NB4 (cell line): ENCODE measurements at places on chromosomes 5 and 9.

GRCh38 chr9:72596451-72597180, 75.2 kb downstream of the TMC1 start:
- peak; percentile 42 for DNase-seq

GRCh38 chr9:91562416-91562815, 138.8 kb upstream of the NFIL3 start:
- no peak for DNase-seq

DNA sequence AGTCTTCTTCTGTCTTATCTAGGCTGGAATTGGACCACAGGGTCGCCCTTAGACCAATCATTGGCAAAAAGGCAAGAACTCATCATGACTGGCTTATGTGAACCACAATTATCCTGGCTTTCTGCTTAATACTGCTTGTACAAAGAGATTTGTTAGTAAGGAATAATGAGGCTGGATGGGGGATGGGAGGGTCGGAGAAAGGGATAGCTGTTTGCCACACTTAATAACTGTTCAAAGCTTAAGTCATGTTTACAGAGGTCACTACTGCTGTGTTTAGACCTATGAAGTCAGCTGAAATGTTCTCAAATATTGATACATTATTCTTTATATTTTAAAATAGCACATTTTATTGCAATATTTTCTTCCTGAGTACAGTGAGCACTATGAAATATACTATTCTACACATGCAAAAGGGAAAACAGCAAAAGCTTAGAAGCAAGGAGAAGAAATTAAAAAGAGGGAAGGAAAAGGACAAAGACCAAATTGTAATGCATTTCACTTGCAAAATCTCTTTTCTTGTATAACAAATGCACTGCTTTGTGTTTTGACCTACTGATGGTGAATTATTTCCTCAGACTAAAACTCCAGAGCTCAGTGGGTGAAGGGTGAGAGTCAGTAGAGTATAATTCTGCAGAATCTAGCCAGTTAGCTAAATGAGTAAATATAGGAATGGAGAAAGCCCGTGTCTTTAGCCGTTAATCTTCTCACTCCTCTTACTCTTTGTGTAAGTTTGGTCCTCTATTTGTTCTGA, 404.9 kb upstream of the ZNF608 start:
- no peak for DNase-seq

DNA sequence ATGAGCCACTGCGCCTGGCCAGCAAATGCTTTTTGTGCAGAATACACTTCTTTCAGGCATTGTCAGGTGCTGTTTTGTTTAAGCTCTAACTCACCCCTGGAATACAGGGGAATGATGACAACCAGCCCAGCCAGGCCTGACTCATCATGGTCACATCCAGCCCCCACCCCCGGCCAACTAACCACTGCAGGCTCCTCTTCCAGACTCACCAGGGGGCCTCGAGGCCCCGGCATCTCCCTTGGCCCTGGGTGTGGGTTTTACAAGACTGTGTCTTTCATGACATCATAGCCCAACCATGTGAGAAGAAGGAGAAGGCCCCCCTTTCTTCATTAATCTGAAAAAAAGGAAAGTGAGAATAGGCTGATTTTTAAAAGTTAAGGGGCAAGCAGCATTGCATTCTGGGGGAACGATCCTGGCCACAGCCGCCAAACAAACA, 35.5 kb downstream of the OLFML2A start:
- DNase-seq: peak; percentile 96

DNA sequence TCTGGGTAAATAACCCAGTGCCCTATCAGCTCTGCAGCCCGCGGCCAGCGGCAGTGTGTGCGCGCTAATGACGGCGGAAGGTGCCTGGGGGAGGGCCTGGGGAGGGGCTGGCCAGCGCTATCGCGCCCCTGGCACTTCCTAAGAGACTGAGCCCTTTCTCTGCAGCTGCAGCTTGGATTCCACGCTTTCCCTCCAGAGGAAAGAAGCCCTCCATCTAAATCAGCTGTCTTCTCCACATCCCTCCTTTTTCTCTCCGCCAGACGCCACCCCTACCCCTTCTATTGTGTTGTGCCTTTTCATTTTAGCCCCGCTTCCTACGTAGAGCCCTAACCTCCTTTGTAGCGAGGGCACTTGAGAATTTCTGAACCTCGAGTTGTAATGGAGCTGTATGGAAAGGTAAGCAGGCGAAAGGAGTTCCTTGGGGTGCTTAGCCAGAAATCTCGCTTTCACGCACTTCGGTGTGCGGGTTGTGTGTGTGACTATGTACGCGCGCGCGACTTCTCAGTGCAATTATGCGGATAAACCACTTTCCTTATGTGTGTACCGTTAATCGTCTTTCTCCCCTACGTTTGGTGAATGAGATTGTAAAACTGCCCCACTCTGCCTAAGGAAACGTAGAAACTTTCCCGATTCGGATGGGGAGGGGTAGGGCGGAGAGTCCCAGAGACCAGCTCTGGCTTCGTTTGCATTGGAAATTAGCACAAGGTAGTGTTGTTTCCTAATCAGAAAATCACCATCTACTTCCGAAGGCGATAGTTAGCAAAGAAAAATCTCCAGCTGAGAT, 664 bp upstream of the RAB3C start:
- peak; percentile 79 for DNase-seq

DNA sequence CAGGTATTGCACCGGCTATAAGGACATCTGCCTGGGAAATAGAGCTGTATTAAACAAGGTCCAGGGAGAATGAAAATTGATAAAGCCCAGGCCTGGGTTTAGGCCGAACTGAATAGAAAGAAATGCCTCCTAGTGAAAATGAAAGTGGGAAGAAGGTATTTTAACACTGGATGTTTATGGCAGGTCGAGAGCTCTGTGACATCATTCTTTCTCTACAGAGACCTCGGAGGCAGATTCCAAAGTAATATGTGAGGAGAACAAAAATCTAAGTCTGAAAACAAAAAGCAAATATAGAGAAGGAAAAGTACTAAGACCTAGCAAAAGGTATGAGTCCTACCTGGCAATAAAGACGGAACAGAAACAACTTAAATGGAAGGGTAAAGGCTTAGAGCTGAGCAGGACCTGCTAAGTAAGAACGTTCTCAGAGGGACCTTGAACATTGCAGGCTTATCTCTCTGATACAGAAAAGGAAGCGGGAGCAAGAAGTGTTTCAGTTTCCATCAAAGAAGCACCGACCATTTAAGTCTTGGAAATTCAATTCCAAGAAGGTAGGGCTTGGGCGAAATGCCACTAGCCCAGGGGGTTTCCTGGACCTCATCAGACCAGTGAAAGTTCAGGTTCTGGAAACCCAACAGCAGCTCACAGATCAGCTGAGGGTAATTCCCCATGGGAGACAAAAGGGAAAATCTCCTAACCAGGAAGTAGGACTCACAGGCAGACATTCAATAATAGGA, 80.0 kb downstream of the SUSD1 start:
- DNase-seq: no peak

DNA sequence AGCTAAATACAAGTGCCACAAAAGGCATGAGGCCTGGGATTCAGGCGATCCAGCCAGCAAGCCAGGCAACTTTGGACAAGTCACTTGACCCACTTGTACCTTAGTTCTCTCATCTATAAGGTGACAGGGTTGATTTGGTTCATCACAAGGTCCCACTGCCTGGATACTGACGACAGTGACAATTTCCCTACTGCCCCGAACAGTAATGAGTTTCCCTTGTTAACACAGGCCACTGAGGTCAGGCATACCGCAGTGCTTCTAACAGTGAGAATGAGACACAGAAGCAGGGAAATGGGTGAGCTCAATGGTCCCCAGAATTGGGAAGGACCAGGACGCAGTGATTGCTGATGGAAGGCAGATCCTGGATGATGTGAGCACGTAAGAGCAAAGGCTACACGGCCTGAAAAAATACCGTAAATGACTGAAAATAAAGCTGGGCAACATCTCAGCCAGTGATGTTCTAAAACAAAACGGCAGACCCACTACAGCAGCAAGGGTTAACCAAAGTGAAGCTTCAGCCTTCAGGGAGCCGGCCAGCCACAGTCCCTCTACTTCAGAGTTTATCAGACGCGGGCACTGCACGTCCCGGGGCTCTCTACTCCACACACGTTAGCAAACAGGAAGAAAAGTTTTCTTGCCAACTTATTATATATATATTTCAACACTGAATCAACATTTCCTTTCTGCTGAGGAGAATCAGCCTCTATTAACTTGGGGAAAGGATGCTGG, 846 bp downstream of the MGAT1 start:
- DNase-seq: no peak

GRCh38 chr9:95726756-95727155, 148.7 kb upstream of the ERCC6L2 start:
- peak; percentile 58 for DNase-seq

DNA sequence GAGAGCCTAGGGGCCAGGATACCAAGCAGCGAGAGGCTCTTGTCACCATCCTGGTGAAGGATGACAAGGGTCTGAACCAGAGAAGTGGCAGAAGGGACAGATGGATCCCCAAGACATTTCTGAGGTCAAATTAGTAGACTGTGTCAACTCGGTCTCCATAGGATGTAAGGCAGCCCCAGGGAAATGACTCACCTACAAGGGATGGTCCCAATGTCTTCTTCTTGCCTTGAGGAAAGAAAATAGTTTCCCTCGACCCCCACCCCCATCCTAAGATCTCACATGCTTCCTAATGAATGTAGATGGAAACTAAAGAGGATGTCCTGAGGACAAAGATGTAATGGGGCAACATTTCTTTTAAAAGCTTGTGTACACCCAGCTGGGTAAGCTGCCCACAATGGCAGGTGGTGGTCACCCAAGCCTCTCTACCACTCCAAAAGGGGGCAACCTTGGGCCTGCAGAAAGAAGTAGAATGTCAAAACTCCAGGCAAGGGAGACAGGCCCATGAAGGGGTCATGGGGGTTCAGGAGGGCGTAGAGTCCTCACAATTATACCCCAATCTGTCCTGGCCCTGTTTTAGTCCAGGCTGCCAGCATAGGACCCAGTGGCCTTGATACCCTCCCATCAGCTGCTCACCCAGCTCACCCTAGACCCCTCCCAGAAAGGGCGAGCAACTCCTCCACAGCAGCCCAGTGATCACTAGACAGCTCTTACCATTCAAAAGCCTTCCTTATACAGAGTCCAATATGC, 187.4 kb downstream of the ACTL7B start:
- DNase-seq: no peak

- DNase-seq: no peak
Observed at GRCh38 chr9:91305596-91306295, 56.0 kb downstream of the AUH start.

- DNase-seq: no peak
Observed at GRCh38 chr9:124458441-124458840, 8.2 kb downstream of the ADGRD2 start.

GRCh38 chr5:56517011-56517416, 283.9 kb upstream of the ANKRD55 start:
- DNase-seq: peak; percentile 56

- no peak for DNase-seq
Observed at GRCh38 chr9:100012279-100012678, 86.5 kb downstream of the ERP44 start.

GRCh38 chr9:89869793-89870580, 265.2 kb downstream of the GADD45G start:
- DNase-seq: no peak

DNA sequence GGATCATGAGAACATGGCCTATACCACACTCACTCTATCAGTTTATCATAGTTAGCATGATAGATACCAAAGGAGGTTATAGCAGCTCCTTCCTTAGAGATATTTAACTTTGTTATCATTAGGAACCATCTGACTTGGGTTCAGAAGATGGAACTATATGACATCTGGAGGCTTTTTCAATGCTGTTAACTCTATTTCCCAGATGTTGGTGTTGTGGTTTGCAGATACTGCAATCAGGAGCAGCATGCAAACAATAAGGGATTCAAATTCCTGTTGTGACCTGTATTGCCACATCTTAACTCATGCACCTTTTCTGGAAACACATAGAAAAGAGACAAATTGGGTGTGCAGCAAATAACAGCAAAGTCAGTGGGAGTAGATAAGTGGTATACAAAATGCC, 201.7 kb downstream of the NNT start:
- no peak for DNase-seq

DNA sequence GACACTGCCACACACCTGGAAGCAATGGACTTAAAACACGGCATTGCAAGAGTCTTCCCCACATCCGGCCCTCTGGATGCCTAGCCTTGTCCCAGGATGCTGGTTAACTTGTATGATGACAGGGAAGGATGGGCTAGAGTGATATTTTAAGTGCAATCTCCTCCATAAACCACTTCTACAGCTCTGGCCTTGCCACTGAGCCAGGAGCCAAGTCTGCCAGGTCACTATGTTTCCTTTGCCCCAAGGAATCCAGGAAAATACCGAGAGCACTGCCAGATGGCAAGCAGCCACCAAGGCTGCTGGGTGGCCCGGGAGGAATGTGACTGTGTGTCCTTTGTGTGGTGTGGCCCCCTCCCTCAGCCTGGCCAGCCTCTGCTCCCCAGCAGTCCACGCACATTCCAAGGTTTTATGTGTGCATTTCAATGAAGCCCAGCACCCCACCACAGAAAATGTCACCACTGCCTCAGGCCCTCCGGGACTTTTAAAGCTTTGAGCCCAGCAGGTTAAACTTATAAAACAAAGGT, 106.0 kb downstream of the FRMD3 start:
- DNase-seq: no peak

DNA sequence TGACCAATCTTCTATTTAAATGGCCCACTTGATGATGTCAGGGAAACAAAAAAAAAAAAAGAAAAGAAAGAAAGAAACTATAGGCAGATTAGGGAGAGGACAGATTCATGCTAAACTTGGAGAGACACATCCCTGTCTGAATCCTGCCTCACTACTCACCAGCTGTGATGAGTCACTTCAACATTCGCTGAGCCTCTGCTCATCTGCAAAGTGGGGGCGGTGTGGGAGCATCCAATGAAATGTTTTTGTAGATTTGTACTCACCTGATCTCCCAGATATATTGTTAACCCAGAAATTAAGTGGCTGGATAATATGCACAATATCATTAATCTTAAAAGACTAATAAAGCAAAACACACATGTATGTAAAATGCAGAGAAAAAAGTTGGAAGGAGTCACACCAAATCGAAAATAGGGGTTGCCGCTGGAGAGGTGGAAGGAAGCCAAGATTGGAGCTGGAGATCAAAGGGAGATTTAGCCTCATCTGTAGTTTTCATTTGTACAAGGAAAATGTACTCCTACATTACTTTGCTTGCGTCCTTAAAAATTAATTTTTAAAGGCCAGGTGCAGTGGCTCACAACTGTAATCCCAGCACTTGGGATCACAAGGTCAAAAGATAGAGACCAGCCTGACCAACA, 17.0 kb upstream of the ERGIC1 start:
- DNase-seq: no peak

DNA sequence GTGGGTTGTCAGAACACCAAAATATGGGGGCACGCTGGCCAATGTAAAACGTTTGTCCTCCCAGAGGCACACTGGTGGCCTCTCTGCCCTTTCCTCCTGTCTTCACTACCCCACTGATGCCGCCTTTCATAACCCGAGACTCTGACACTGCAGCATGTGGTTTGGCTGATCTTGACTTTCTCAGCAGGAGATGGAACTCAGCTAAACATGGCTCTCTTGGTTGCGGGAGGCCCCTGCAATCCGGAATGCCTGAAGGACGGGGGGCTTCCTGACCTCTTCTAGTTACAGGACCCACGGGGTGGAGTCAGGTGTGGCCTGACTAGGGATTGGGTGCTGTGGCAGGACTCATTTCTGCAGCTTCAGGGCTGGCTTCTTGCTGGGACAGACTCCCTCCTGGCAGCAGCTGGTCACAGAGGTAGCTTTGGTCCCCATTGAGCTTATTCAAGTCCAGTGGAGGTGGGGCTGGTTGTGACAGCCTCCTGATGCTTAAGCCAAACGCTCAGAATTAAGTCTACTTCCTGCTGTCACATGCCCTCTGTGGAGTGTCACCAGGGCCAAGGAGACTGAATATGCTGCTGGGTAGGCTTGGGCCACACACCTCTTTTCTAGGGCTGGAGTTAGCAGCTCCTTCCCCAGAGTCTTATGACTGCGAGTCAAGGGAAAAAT, 44.2 kb downstream of the NXNL2 start:
- DNase-seq: no peak

GRCh38 chr5:54383941-54384340, 71.6 kb upstream of the HSPB3 start:
- DNase-seq: no peak
